ENCODE measurements at places on chromosomes 16 and 17.

DNA sequence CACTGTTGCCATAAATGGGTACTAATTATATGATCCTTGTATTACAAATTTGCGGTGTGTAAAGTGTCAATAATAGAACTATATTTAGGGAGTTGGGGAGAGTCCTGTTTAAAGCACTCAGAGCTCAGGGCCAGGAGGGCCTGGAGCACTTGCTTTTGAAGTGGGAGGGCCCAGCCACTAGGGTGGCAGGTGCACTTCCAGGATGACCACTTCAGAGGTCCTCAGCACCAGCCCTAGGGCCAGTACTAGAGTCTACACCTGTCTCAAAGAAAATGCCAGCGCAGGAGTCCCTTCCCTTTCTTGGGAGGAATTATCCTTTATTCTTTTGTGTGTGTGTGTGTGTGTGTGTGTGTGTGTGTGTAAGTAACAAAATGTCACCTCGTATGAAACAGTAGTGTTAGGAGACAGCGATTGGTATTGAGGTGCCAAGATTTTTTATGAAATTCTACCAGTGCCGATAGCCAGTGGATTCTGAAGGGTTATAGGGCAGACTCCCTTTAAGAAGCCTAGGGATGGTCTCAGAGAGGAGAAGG, 31.9 kb downstream of the MYO18A start:
- no peak for DNase-seq

GRCh38 chr16:5036228-5037156, 2.8 kb upstream of the NAGPA start:
- DNase-seq: no peak

GRCh38 chr17:73318427-73318813, 6.6 kb upstream of the CDC42EP4 start:
- no peak for DNase-seq

- DNase-seq: no peak
Observed at GRCh38 chr17:8922451-8922850, 43.1 kb downstream of the PIK3R5 start.

DNA sequence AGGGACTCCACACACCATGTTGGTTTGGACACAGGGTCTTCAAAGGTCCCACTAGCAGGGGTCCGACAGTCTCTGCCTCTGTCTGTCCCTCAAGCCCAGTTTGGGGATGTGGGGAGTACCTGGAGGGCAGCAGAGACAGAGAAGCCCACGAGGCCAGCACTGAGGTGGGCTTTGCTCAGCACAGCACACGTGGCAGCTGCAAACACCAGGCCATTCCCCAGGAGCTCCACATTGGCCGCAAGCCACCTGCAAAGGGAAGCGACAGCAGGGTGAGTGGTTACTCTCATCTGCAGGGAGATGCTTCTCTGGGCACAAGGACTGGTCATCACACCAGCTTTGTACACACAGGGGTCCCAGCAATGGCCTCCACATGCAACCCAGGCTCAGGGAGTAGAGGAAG, 62.0 kb downstream of the ABCC6 start:
- DNase-seq: no peak

GRCh38 chr17:15340966-15341365, 431 bp downstream of the TEKT3 start:
- no peak for DNase-seq

DNA sequence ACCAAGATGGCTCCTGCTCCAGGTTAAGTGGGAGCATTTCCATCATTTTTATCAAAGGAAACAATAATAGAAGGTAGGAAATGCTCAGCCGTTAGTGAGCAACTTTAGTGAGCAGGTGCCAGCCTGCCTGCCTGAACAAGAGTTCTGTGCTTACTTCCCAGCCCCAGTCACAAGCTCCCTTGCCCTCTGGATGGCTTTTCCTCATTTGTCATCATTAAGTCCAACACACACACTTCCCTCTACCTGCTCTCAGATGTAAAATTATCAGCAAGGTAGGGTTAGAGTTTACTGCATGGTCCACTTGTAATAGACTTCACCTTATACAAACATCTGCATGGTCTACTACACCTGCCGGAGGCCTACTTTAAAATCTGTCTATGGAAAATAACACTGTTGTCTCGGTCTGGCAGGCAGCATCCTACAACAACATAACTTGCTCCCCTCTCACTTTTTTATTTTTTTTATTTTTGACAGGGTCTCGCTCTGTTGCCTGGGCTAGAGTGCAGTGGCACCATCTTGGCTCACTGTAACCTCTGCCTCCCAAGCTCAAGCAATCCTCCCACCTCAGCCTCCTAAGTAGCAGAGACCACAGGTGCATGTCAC, 12.7 kb downstream of the TEX2 start:
- no peak for DNase-seq

Data from cortex of kidney (tissue), 1 donor.